ENCODE measurements at places on chromosomes 6 and 20.

GRCh38 chr6:39426073-39426456, 103.6 kb upstream of the KCNK16 start:
- DNase-seq = peak; percentile 90

DNA sequence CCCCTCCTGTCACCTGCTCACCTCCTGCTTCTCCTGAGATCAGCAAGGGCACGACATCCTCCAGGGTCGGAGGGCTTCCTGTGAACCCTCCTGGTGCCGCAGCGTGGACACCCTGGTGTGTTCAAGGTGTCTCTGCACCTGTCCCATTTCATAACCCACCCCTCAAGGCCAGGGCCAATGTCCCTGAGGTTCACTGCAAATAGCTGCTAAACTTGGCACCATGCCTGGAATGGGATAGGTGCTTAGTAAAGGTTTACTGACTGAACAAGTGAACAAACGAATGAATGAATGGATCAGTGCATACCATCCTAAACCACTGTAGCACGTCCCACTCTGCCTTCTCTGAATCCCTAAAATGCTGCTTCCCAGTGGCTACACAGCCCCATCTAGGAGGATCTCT, 35.0 kb downstream of the SIRPA start:
- no peak for DNase-seq

DNA sequence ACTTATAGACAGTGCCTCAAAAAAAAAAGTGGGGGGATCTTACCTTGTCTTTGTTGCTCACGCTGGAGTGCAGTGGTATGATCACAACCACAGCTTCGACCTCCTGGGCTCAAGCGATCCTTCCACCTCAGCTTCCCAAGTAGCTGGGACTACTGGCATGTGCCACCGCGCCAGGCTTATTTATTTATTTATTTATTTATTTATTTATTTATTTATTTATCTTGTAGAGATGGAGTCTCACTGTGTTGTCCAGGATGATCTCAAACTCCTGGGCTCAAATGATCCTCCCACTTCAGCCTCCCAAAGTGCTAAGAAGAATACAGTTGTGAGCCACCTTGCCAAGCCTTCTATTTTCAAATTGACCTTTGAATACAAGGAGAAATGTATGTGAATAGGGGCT, 553.0 kb upstream of the BTBD3 start:
- no peak for DNase-seq

DNA sequence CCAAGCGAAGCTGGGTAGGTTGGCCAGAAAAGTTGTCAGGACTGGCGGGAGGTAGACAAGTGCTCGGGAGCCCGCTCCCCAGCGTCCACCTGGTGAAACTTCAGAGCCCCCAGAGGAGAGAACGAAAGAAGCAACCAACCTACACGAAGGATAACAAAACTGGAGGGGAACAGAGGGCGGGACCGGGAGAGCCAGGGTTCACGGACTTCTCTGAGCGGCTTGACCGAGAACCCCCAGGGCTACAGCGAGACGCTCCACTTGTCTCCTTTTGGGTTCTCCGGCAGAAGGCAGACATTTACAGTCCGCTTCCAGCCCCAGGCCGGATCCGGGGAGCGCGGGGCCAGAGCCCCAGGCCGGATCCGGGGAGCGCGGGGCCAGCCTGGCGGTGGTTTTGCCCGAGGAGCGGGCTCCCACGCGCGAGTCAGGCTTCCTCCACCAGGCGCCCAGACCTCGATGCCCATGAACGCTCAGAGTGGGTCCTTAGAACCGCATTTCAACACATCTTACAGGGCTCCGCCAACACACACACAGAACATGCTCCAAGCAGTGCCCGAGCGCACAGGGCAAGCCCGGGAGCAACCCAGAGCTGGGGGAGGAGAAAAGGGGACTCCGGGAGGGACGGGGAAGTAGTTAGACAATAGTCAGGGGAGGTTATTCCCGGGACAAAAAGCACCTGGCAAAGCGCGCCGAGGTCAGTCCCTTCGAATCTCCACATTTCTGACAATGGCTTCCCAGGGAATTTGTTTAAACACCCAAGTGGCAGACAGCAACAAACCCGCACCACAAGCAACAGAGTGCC, 1.1 kb downstream of the PTPRK start:
- peak; percentile 46 for DNase-seq

DNA sequence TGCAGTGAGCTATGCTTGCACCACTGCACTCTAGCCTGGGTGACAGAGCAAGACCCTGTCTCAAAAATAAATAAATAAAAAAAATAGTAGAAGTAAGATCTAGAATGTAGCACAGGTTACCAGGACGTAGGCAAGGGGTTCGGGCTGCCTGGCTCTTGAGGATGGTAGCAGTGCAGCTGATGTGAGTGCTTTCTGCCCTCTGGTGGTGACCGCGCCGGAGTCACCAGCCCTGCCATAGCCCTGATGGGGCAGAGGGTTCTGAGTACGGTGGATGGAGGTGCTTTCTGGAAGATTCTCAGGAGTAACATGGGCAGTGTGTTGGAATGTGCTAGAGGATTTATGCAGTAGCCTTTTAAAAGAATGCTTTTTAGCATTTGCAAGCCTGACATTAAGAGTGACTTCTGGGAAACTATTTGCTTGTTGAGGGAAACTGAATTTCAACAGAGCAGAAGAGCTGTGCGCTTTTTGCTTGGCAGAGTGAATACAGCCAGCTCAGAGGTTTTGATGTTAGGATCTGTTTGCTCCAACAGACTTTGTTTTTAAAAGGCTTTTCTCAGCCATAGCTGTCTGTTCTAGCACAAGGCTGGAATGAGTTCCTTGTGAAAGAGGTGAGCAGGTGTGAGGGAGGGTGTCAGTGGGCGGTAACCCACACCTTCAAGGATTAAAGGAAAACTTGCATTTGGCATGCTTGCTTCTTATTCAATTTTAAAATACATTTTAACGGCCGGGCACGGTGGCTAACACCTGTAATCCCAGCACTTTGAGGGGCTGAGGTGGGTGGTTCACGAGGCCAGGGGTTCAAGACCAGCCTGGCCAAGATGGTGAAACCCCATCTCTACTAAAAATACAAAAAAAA, 65.9 kb downstream of the PTPN1 start:
- DNase-seq = peak; percentile 49

DNA sequence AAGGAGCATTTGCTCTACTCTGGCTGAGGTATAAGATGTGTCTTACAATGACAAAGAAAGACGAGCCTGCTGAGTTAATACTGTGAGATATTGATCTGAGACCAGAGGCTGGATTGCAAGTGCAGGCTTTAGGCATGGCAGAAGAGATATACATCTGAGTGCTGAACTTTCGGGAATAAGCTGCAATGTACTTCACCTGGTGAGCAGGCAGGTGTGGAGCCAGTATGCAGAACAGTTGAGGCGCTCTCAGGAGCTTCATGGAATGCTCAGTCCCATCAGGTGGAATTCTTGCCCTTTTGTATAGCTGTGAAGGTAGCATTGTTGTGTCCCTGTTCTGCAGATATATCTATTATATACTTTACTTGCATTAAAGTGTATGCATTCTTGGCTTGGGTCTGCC, 179.3 kb upstream of the RIMS1 start:
- no peak for DNase-seq

GRCh38 chr20:49983123-49983847, 505 bp downstream of the SNAI1 start:
- no peak for DNase-seq

- no peak for DNase-seq
These were observed 7.8 kb upstream of the PACSIN1 start for GRCh38 chr6:34457742-34458735.

- no peak for DNase-seq
These were observed 15.6 kb upstream of the MRGBP start for GRCh38 chr20:62780696-62781095.

Data from fibroblast of skin of scalp (primary cell).